ENCODE measurements at places on chromosomes 5 and 9.
A peak's percentile ranks its signal among the peaks of the same experiment; 100 is the strongest.

GRCh38 chr9:81489046-81489445 is 200.3 kb downstream of the TLE1 start:
- no peak for DNase-seq

DNA sequence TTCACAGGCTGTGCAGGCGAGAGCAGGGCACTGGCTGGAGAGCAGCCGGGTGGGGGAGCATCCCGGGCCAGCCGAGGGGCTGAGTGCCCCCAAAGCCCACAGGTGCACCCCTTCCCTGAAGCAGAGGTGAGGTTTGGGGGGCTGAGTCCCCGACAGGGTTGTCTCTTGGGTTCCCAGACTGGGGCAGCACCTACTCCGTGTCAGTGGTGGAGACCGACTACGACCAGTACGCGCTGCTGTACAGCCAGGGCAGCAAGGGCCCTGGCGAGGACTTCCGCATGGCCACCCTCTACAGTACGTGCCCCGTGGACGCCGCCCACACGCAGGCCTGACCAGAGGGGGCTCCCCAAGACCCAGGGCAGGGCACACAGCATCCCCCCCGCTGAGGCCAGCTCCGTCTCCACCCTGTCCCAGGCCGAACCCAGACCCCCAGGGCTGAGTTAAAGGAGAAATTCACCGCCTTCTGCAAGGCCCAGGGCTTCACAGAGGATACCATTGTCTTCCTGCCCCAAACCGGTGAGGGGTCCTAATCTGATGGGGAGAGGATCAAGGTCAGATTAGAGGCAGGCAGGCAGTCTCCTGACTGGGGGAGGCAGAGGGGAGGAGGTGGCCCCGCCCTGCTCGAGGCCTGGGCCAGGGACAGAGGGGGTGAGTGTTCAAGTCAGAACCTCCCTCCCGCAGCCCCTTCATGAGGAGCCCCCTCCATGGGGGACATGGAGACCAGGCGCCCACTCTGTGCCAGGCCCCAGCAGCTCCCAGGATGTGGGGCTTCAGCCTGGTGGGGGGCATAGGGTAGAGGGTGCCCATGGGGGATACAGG is 2.7 kb downstream of the PTGDS start:
- DNase-seq = no peak

GRCh38 chr5:54743997-54744788 is 226.6 kb downstream of the SNX18 start:
- peak; percentile 97 for DNase-seq

DNA sequence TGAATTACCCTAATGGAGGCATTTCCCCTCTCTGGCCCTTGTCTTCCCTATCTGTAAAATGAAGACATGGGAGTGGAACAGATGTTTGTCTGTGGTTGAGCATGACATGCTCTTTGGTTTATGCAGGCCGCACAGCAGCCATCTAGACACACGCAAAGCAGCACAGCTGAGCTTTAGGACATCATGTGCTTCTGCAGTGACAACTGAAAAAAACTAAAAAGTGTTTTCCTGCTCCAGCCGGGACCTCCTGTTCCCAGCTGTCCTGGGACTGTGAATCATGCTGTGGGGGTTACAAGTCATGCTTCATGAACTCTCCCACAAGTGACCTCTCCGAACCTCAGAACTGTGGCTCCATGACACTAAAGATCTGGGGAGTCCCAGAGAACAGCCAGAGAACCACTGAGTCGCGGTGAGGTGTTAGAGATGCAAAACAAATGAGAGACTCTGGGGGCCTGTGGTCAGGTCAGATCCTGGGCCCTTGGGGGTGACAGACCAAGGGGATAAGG is 1.7 kb downstream of the SMIM3 start:
- DNase-seq = peak; percentile 39

DNA sequence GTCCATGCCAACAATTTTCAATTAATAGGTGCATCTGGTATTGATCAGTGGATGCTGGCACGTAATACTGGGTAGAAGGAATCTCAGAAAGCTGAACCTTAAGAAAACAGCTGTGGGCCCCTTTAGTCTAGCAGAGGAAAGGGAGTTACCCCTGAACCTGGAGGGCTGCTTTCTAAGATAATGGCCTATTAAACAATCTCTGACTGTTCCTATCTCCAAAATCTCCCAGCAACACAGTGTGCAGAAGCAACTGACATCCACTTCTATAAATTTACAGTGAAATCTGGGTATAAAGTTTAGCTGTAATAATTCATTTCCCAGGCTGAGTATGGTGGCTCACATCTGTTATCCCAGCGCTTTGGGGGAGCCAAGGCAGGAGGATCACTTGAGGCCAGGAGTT is 198.8 kb downstream of the MAPKAP1 start:
- no peak for DNase-seq

GRCh38 chr5:126967808-126968466 is 62.4 kb downstream of the MARCHF3 start:
- peak; percentile 92 for DNase-seq

- DNase-seq = no peak
These were observed 32.3 kb upstream of the ORM1 start for GRCh38 chr9:114290561-114290986.

GRCh38 chr9:79974806-79975422 is 403.1 kb downstream of the TLE4 start:
- DNase-seq = no peak

- DNase-seq = no peak
These were observed 339.0 kb upstream of the KIF2A start for GRCh38 chr5:61966997-61967396.

DNA sequence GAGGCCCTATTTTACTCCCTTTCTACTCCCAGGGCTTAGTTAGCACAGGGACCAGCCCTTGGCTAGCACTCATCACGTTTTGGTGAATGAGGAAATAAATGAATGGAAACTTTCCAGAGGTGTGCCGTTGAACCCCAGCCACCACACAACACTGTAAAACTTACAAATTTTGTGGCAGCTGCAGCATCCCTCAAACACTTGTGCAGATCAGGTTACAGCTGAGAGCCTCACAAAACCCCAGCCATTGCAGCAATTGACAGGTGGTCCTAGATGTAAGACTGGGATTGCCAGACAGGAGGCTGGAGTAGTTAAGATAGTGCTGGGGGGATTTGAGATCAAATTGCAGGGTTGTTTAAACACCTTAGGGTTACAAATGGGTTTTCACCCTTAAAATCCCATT is 482.2 kb upstream of the KIF2A start:
- DNase-seq = no peak

- DNase-seq = no peak
These were observed 110.1 kb downstream of the OSTF1 start for GRCh38 chr9:75198436-75198835.

- DNase-seq = peak; percentile 61
These were observed 32.9 kb upstream of the TRIO start for GRCh38 chr5:14110196-14110595.

- no peak for DNase-seq
These were observed 36.9 kb downstream of the MYO10 start for GRCh38 chr5:16899171-16899570.

GRCh38 chr5:39214912-39215709 is 4.3 kb downstream of the FYB1 start:
- DNase-seq = no peak

GRCh38 chr5:91373600-91373999 is 9.5 kb downstream of the ARRDC3 start:
- DNase-seq = peak; percentile 13

GRCh38 chr5:146338774-146339714 is at the start of gene POU4F3:
TSS of gene POU4F3 (plus strand) at chr5:146338839. CDS start at chr5:146339113, 274 bp downstream.
- DNase-seq = no peak

GRCh38 chr9:81833563-81834345 is 94.5 kb upstream of the SPATA31D4 start:
- DNase-seq = peak; percentile 47

DNA sequence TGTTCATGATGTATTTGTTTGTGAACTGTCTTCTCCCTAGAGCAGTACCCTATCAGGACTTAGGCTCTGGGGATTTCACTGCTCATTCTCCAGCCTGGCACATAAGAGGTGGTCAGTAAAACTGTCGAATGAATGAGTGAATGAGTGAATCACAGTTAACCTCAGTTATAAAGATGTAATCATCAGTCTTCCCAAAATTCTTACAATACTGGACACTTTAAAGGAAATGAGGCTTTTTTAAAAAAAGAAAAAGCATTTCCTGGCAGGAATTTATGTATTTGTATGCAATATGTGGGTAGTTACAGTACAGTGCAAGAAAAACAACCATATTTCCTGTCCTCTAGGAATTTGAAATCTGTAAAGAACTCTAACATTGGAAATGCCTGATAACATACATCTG is 59.6 kb downstream of the RAI14 start:
- peak; percentile 58 for DNase-seq

DNA sequence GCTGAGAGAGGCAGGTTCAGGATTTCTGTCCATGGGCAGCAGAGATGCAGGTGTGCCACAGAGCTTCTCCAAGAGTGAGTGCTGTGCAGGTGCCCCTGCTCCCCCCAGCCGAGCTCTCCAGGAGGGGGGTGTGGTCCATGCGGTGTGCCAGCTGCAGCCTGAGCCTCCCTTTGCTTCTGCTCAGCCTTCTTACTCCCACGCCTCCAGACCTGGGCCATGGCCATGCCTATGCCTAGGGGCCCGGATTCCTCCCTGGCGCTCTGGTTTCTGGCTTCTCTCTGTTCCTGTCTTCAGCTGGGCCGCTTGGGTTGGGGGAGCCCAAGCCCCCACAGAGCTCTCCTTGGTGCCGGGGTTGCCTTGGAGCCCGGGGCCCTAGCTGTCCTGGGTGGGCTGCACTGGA is 133.3 kb downstream of the CACNA1B start:
- no peak for DNase-seq

DNA sequence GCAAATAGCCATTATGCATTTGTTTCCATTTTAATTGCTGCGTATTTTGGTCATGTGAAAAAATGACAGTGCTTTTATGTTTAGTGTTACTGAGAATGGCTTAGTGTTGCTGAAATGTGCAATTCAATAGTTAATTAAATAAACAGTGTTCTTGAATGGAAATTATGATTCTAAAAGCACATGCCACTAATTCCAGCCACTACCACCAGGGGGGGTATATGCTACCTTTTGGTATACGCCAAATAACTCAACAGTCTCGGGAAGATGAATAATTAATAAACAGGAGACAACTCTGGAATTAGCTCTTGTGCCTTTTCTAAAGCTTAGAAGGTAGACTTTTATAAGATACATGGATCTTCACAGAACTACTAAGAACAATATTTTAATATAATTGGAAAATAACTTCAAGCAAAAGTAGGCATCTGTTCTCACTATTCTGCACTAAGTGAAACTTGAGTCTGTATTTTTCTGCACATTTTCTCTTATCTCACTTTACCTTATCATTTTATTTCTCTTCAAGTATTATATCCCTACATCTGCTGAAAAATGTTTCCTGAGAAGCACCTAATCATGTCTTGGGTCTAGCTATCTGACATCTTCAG is 83.5 kb upstream of the MINAR2 start:
- peak; percentile 67 for DNase-seq

GRCh38 chr5:154612666-154613065 is 134.6 kb upstream of the HAND1 start:
- DNase-seq = no peak

DNA sequence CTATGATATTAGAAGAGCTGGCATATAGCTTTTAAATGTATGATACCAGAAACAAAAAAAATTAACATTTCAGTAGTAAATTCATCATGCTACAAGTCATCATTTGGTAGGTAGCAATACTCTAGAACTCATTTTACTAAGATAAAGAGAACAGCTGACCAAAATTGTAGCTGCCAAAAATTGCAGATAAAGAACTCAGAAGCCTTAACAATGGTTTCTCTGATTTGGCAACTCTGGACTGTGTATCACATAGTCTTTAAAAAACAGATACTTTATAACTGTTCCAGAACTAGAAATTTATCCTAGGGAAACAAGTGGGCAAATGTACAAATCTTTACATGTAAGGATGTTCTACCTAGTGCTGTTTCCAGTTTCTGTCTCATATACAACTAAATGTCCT is 33.9 kb downstream of the ZFR start:
- DNase-seq = peak; percentile 86

- DNase-seq = no peak
These were observed 369.5 kb downstream of the NTRK2 start for GRCh38 chr9:85038824-85039608.

- DNase-seq = no peak
These were observed 89.3 kb upstream of the TNC start for GRCh38 chr9:115207003-115207836.

DNA sequence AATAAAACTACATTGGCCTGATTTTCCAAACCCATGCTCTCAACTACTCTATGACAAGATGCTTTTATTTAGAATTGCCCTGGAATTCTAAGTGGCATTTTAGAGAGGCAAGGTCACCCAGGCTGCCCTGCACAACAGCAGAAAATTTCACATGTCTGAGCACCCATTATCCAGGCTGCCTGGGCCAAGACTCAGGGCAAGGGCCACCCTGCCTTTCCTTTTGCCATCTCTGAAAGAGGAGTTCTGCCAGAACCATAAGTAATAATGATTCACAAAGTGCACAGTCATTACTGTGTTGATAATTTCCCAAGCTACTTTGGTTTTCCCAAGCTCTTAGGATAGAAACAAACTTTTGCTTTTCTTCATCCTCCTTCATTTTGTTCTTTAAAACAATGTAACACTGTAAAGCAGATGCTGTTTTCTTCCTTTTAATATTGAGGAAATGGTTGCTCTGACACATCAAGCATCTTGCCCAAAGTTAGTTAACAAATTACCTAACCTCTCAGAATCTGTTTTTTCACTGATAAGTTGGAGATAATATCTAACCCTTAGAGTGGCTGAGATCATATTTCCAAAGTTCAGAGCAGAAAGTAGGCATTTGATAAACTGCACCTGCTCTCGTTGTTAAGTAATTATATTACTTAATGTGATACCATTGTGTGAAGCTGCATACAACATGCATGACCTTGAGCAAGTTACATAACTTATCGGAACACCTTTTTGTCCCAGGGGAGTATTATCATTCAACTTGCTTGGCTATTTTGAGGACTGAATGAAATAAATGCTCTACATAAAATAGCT is 325.6 kb downstream of the PRELID2 start:
- DNase-seq = peak; percentile 52

- no peak for DNase-seq
These were observed 530.4 kb downstream of the ACTL7B start for GRCh38 chr9:108325406-108325805.

GRCh38 chr9:129415942-129416651 is 204.8 kb downstream of the C9orf50 start:
- no peak for DNase-seq

GRCh38 chr5:3537942-3538341 is 57.7 kb upstream of the IRX1 start:
- no peak for DNase-seq

DNA sequence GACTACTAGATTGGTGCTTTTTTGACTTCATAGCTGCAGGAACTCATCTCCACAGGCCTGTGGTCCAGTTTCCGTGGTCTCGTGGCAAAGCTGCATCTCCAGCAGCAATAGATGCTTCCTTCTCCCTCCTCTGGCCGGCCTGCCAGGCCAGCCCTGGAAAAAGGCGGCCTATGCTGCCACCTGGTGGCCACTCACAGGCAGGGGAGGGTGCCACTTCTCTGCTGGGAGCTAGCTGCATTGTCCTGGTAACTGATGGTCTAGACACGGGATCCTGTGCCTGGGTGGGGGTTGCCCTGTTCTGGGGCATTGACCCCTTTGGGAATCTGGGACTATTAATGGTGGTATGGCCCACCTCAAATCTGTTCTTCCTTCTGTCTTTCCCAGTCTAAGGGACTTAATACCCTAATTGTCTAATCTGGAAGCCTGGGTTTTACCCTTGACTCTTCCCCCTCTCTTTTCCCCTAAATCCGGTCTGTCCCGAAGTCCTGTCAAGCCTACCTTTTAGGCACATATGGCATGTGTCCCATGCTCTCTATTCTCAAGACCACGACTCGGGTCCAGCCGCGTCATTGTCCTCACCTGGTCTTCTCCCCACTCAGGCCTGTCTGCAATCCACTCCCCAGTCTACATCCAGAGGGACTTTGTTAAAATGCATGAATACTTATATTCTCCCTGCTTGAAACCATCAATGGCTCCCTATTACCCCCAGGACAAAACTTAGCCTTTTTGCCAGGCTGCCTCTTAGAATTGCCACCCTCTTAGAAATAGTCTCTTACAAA is 20.1 kb upstream of the PTGS1 start:
- DNase-seq = peak; percentile 74

Data from fibroblast of the aortic adventitia (primary cell).